ENCODE measurements at places on chromosomes 6 and 20.

- no peak for DNase-seq
Observed at GRCh38 chr6:13146442-13146841, 181.9 kb downstream of the TBC1D7 start.

DNA sequence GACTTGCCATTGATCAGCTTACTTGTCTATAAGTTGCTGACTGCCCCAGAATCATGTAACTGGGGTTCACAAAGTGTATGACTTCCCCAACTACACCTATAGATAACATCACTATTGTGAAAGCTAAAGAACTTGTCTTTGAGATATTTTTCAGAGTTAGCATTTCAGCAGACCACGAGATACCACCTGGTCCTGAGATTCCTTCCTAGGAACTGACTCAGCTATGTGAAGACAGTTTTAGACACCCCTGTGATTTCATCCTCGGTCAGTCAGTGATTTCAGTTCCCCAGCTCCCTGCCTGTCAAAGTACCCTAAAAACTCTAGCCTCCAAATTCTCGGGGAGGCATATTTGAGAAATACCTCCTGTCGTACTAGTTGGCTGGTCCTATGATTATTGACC is 62.4 kb downstream of the TXNDC5 start:
- DNase-seq = no peak

- no peak for DNase-seq
Observed at GRCh38 chr20:24802286-24802820, 146.7 kb upstream of the CST7 start.

GRCh38 chr6:53342217-53342616 is 6.5 kb downstream of the ELOVL5 start:
- DNase-seq = no peak

DNA sequence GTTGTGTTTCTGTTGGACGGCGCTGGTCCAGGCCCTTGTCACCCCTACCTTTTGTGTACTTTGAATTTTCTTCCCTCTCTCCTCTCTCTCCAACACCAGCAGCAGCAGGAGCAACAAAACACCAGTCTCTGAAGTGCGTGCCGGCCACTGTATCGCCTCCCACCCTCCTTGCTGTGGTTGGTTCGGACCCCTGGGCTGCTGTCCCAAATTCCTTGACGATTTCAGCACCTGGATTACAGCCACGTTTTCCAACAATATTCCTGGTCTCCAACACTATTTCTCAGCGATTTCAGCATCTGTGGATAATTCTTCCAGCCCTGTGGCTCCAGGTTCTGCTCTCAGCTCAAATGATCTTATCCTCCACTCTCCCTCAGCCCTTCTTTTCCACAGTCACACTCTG is 11.8 kb downstream of the MAS1 start:
- DNase-seq = no peak

DNA sequence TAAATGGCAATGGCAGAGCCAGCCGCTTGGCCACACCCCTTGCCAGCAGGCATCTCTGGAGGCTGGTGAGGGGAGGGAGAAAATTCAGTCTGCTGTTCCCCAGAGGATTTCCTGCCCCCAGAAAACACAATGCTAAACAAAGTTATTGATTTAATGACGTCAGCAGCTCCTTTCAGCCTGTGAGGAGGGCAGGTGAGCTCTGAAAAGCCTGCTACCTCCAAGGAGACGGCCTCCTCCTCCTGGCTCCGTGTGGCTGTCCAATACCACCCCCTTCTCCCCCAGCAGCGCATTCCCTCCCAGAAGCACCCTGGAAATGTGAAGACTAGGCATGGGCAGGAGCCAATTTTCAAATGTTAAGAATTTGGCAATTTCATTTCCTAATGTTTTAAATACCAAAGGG is 393.1 kb downstream of the ZFAND3 start:
- DNase-seq = no peak

DNA sequence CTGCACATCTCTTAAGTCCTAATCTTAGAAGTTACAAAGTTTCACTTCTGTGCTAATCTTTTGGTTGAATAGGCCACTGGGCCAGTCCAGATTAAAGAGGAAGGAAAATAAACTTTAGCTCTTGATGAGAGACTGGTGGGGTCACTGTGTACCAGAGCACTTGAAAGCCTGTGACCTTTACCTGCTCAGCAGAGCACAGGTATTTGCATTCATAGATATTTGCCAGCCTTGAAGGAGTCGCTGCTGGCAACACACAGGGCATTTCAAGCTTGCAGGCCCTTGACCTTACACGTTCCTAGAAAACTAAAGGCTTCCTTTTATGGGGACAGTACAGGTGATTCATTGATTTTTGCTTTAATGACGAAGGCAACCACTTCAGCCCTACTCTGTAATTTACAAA is 108.4 kb upstream of the SLC22A23 start:
- no peak for DNase-seq

DNA sequence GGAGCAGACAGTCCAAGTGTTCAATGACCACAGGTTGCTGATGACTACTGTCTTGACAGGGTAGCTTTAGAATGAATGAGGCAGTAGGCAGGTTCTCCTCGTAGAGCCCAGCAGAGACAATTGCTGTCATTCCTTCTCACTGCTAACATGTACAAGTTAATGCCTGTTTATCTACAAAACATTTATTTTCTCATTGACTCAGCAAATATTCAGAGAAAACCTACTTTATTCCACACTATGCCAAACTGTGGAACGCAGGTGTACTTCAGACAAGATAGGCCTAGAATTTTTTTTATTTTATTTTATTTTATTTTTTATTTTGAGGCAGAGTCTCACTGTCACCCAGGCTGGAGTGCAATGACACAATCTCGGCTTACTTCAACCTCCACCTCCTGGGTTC is 50.8 kb downstream of the ARHGAP18 start:
- no peak for DNase-seq

DNA sequence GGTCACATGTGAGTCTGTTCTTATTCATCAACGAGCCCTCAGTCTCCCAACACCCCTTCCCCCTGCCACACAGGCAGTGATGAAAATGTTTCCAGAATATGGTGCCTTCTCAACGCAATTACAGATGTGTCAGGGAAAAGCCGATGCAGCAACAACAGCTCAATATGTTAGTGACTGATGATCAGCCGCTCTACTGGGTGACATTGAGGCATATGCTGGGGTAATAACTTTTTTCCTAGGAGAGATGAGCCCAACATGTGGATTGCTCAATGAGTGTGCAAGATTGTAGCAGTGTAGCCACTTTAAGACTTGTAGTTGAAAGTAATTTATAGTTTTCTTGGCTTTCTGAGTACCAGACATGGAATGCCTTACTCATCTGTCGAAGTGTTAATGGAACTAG is 49.4 kb downstream of the DTD1 start:
- DNase-seq = no peak

- DNase-seq = no peak
Observed at GRCh38 chr6:56484669-56485068, 158.0 kb downstream of the DST start.

- no peak for DNase-seq
Observed at GRCh38 chr20:63119121-63119962, 96.6 kb downstream of the YTHDF1 start.

- no peak for DNase-seq
Observed at GRCh38 chr20:34415079-34415478, 52.0 kb downstream of the ITCH start.

DNA sequence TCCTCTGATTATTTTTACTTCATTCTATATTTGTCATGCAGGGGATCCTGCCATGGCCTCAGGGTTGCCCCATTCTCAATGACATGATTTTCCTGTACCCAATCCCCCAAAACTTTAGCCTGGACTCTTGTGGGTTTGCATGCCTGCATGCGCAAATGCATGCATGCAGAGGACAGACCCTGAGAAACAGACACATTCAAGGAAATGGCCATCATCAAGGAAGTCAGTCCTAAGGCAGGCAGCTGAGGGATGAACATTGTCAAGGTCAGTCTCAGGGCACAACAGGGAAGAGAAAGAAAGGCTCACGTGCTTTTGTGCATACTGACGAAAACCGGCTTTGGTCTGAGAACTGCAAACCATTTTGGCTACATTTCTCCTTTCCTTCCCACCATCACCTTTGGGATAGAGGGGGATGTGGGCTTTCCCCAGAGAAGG is 13.1 kb downstream of the NEDD9 start:
- no peak for DNase-seq

DNA sequence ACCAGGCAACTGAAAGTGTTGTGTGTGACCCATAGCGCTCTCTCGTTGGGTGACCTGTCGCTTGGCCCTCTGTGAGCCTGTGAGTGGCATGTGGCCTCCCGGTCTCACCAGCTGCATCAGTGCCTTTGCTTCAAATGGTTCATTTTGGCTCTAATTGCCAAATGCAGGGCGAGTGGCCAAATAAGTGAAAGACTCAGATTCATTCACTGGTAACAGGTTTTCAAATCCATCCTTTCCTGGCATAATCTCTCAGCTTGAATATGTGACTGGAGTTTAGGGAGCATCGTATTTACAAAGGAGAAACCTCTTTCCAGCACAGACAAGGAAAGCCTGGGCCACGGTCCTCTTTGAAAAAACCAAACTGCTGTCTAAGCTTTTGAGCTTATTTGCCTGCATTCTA is 321.6 kb upstream of the QKI start:
- no peak for DNase-seq

- no peak for DNase-seq
Observed at GRCh38 chr20:49845060-49845459, 32.4 kb downstream of the SLC9A8 start.

- no peak for DNase-seq
Observed at GRCh38 chr6:21565431-21565830, 28.1 kb upstream of the SOX4 start.

DNA sequence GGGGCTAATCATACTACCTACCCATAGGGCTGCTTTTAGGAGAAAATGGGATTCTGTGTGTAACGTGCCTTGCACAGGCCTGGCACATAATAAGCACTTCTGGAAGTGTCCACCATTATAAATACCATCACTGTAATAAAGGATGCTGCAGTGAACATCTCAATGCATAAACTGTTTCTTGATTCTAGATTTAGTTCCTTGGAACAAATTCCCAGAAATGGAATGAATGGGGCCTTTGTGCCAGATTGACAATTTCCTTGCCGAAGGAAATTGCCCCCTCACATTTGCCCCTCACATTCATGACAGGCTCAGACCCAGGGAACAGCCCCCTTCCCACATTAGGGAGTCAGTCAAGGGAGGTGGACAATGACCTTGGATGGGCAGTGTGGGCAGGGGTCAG is 29.2 kb downstream of the BPIFB4 start:
- DNase-seq = no peak

GRCh38 chr20:19314621-19315020 is 102.2 kb downstream of the SLC24A3 start:
- no peak for DNase-seq

GRCh38 chr20:63316502-63316921 is 23.5 kb downstream of the COL20A1 start:
- DNase-seq = no peak

DNA sequence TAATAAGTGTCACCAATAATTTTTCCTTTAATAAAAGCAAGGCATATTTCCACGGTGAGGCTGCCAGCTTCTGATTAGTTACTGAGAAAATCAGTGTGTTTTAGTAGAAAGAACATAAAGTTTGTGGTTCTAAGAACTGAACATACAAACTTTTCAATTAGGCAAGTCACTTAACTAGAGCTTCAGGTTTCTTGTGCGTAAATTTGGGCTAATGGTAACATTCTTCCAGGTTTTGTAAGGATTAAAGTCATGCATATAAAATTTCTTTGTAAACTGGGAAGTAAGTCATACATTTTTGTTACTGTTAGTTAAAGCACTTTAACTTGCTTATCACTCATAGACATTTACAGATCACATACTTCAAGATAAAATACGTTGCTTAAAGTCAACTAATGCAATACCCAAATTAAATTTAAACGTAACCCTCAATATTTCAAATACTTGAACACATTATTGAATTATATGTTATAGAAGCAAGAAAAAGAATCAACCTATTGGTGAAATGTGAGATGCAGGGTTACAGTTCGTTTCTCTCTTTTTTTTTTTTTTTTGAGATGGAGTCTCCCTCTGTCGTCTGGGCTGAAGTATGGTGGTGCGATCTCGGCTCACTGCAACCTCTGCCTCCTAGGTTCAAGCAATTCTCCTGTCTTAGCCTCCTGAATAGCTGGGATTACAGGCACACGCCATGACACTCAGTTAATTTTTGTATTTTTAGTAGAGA is 327.3 kb upstream of the NOX3 start:
- DNase-seq = no peak

DNA sequence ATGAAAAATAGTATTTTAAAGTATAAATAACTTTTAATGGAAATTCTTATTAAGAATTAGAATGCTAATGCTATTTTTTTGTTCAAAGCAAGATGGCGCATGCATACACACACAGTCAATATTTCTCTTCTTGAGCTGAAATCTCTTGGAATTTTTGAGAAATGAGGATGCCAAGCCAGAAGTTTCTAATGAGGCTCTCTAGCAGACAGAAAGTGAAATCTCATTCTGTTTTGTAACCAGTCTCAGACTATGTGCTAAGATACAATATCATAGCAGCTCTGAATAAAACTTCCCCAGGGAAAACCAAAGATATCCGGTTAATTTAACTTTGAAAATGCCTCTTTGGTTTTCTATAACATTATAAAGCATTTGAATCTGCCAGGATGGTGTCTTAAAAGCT is 97.2 kb upstream of the HDAC2 start:
- no peak for DNase-seq

DNA sequence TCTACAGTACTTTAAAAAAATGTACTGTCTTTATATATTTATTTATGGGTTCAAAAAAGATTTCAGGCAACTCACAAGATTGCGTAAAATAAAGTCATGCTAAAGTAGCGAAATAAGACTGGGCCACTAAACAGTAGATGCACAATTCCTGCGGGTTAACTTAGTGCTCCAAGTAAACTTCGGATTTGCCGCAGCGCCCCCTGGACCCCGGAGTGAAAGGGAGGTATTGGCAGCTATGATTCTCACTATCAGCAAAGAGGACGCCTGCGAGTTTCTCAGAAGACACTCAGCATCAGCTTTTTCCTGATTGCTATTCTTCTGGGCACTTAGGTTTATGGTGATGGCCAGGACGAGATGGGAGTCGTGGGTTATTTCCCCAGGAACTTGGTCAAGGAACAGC is 1.4 kb downstream of the OTOR start:
- no peak for DNase-seq

DNA sequence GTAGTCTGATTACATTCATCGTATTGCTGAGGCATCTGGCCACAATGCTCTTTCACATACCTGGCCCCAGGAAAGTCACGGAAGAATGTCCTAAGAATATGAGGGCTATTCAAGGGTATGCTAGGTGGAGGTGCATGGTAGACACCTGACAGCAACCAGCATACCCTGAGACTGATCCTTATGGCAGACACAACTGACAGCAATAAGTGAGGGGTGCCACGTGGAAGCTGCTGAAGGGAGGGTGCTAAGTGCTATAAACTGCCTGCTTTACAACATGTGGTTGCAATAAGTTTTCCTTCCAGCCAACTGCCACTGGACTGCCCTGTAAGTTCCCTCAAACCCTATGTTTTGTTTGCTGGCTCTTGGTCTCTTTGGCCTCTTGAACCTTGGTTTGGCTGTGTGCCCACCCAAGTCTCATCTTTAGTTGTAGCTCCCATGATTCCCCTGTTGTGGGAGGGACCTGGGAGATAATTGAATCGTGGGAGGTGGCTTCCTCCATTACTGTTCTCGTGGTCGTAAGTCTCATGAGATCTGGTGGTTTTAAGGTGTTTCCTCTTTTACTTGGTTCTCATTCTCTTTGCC is 201.3 kb upstream of the MOCS1 start:
- DNase-seq = no peak

- DNase-seq = peak; percentile 47
Observed at GRCh38 chr20:21391185-21391971, 5.9 kb downstream of the NKX2-4 start.

All from natural killer cell (primary cell).